ENCODE measurements at places on chromosomes 2 and 18. TPM values are rescaled to one million over a fixed set of nuclear protein-coding genes. Genes with fewer than 3 reads are reported as not detected.

- H3K4me1 ChIP-seq = peaks cover 57% of the 10 kb centered on the region
- peak overlapping the region; percentile 73 for H3K27ac ChIP-seq
- DNase-seq = peak; percentile 27
- H3K4me3 ChIP-seq = peak overlapping the region; percentile 81
- H3K27me3 ChIP-seq = peaks cover 49% of the 10 kb centered on the region
Observed at GRCh38 chr18:62325806-62326645, 916 bp downstream of the TNFRSF11A start.

The NUP35 gene
- 18.2 TPM for total RNA-seq

- no peaks in the 10 kb centered on the region for H3K36me3 ChIP-seq
- no peak overlapping the region for H3K27ac ChIP-seq
- peaks cover 63% of the 10 kb centered on the region for H3K27me3 ChIP-seq
Observed at GRCh38 chr2:143934626-143935481, 585.1 kb downstream of the ZEB2 start.

- no peaks in the 10 kb centered on the region for H3K36me3 ChIP-seq
- H3K4me1 ChIP-seq = no peaks in the 10 kb centered on the region
- H3K4me3 ChIP-seq = no peak overlapping the region
- H3K27ac ChIP-seq = no peak overlapping the region
- no peak for DNase-seq
Observed at GRCh38 chr2:211468877-211469663, 912.7 kb downstream of the CPS1 start.

GRCh38 chr2:191014653-191015020 lies 666 bp upstream of the STAT1 start:
- peak; percentile 36 for DNase-seq
- H3K4me3 ChIP-seq = no peak overlapping the region
- no peak overlapping the region for H3K27ac ChIP-seq
- H3K27me3 ChIP-seq = no peaks in the 10 kb centered on the region

DNA sequence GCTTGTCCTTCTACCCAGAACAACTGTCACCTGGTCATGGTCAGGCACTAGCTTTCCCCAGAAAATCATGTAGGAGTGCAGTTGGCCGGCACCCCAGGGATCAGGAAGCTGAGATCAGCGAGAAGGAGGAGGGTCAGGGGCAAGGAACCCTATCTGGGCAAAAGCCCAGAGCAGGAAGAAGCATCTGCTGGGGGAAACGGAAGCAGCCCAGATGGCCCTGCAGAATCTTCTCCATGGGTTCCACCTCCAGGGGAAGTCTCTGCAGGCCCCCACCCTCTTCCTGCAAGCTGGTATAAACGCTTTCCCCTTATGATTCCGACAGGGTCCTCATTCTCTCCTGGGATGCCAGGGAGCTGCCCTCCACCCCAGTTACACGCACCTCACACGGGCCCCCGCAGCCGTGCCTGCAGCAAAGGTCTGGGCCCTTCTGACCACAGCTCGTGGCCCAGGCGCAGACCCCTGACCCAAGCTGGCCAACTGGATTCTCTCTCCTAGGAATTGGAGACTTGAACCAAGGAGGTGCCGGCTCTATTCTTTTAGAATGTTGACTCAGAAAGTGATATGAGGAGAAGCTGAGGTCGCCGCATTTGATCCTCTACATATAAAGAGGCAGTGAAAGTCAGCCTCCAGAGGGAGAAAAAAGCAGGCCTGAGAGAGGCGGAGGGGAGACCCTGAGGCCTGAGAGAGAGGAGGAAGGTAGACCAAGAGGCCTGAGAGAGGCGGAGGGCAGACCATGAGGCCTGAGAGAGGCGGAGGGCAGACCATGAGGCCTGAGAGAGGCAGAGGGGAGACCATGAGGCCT lies 71.0 kb downstream of the STPG4 start:
- DNase-seq = no peak
- no peak overlapping the region for H3K27ac ChIP-seq
- peaks cover 4% of the 10 kb centered on the region for H3K4me1 ChIP-seq
- H3K4me3 ChIP-seq = no peak overlapping the region
- no peaks in the 10 kb centered on the region for H3K27me3 ChIP-seq

The LBX2 gene
- total RNA-seq = not detected

GRCh38 chr2:29687121-29687520 lies 234.3 kb downstream of the ALK start:
- peaks cover 2% of the 10 kb centered on the region for H3K27me3 ChIP-seq
- H3K4me3 ChIP-seq = no peak overlapping the region
- DNase-seq = no peak
- H3K27ac ChIP-seq = no peak overlapping the region
- H3K4me1 ChIP-seq = no peaks in the 10 kb centered on the region

DNA sequence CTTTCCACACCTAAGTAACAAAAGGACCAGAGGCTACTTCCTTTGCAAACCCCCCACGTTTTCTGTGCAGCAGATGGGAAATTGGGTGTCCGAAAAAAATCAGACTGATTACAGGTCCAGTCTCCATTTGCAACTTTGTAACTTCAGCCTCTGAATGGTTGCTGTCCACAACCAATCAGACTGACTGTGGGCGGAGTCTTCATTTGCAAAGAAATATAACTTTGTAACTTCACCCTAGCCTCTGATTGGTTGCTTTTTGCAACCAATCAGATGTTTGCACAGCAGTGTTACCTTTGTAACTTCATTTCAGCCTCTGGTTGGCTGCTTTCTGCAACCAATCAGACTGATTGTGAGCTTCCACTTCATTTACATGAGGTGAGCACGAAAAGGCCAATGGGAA lies 27.8 kb upstream of the CACNB4 start:
- DNase-seq = no peak
- H3K4me3 ChIP-seq = no peak overlapping the region
- H3K27ac ChIP-seq = no peak overlapping the region
- no peaks in the 10 kb centered on the region for H3K27me3 ChIP-seq
- H3K4me1 ChIP-seq = peaks cover 3% of the 10 kb centered on the region

The TDRD15 gene
- not detected for total RNA-seq

The NEMP2 gene
- total RNA-seq = 23.5 TPM

DNA sequence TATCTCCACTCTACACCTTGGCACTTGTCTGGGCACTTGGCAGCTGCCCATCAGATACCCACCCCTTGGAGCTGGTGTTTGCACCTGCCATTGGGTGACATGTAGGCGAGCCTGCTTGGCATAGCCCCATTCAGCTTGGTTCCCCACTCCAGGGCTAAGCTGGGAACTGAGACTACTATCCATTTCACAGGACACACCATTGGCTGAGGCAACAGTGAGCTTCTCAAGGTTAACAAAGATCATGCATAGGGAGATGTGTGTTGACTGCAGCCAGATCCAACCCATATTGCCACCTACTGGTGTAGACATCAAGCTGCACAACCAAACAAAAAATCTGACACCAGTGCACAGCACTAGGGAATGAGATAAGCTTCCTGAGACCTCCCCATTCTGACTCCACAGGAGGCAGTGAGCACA lies 1389.8 kb upstream of the TMEFF2 start:
- no peak for DNase-seq
- no peak overlapping the region for H3K27ac ChIP-seq
- no peaks in the 10 kb centered on the region for H3K4me1 ChIP-seq
- no peaks in the 10 kb centered on the region for H3K36me3 ChIP-seq

DNA sequence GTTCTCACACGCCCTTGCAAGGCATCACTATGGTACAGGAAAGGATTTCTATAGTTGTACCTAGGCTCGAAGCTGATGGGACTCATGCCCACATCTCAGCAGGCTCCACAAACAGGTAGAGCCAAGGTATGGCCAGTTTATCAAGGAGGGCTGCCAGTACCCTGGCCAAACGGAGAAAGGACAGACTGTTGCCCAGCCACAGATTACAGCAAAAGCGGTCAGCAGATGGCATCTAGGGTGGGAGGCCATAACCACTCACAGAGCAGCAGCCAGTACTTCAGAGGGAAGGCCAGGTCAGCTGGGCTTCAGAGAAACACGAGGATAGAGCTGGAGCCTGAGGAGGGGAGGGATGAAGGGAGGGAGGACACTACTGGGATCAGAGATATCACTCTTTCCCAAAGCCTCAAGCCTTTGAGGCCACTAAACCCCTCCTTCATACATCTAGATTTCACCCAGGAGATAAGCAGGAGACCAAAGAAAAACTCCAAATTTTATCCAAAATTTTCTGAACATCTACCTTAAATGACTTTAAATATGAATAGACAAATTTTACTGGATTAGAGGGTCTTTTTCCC lies 904.2 kb upstream of the NXPH2 start:
- H3K36me3 ChIP-seq = no peaks in the 10 kb centered on the region
- H3K4me1 ChIP-seq = no peaks in the 10 kb centered on the region
- no peak for DNase-seq
- H3K27me3 ChIP-seq = no peaks in the 10 kb centered on the region
- H3K27ac ChIP-seq = no peak overlapping the region
- H3K4me3 ChIP-seq = no peak overlapping the region

DNA sequence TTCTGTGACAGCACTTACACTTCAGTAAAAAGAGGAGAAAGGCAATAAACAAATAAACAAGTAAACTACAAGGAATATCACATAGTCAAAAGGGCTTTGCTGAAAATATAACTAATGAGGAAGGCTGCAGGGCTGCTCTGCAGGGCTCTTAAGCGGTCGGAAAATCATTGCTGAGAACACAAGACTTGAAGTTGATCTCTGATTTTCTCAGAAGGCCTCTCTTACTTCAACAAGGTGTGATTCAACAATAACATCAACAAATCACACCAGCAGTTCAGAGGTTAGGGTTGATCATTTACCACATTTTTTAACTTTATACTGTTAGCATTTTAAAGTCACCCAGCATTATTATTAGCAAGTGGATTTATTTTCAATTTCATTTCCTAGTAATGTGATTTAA lies 215.6 kb downstream of the ARHGAP15 start:
- no peak overlapping the region for H3K27ac ChIP-seq
- peaks cover 24% of the 10 kb centered on the region for H3K36me3 ChIP-seq
- H3K4me1 ChIP-seq = no peaks in the 10 kb centered on the region
- H3K4me3 ChIP-seq = no peak overlapping the region

GRCh38 chr2:176612736-176613135 lies 343.5 kb downstream of the MTX2 start:
- no peak overlapping the region for H3K27ac ChIP-seq
- DNase-seq = no peak
- no peak overlapping the region for H3K4me3 ChIP-seq
- no peaks in the 10 kb centered on the region for H3K4me1 ChIP-seq

DNA sequence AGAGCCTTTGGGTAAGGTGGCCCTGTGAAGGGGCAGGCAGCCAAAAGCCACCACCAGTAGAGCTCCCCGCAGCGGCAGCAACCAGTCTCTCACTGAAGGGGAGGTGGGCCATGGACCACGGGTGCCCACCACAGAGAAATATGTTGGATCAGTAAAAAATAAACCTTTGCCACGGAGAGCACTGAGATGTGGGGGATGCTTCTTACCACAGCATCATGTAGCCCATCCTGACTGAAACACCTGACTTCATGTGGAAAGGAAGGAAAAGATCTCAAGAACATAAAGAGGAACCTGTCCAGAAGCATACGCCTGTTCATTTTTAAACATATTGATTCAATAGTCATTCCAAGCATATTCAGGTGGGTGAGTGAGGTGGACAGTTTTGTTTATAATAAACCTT lies 51.1 kb downstream of the LONRF2 start:
- no peaks in the 10 kb centered on the region for H3K27me3 ChIP-seq
- no peak for DNase-seq
- H3K4me1 ChIP-seq = peaks cover 4% of the 10 kb centered on the region
- H3K36me3 ChIP-seq = no peaks in the 10 kb centered on the region

The REG1B gene
- total RNA-seq = not detected

The CGREF1 gene
- total RNA-seq = 0.92 TPM

GRCh38 chr2:239580199-239580527 lies 179.3 kb upstream of the HDAC4 start:
- DNase-seq = no peak
- H3K27me3 ChIP-seq = no peaks in the 10 kb centered on the region
- no peaks in the 10 kb centered on the region for H3K4me1 ChIP-seq
- H3K27ac ChIP-seq = no peak overlapping the region

DNA sequence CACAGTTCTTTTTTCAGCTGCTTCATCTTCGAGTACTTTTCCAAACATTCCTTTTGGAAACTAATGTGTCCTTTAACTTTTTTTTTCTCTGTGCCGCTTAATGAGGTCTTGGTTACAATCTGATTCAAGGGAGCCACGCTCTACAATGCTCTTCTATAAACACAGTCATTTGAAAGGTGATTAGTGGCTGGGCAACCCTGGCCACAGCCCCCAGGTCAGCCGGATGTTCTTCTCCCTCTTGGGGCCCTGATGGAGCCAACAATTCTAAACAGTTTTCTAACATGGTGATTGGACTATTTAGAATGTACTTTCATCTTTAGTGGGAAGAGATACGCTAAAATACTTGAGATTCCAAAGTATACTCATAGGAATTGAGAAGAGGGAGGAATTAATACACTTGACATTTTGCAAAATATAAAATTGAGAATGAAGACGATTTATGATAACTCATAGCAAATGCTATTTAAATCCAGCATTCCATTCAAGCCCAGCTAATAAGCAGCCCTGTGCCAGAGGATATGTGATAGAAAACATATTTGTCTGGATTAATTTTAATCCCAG lies 83.7 kb upstream of the MBOAT2 start:
- no peak overlapping the region for H3K4me3 ChIP-seq
- peaks cover 6% of the 10 kb centered on the region for H3K27me3 ChIP-seq
- no peak overlapping the region for H3K27ac ChIP-seq
- H3K36me3 ChIP-seq = no peaks in the 10 kb centered on the region

Measured in activated CD4-positive, alpha-beta T cell treated with anti-CD3 and anti-CD28 coated beads, Interleukin-2, amount 10 ng/mL, durations not matched to agents 7 days and 5 days (primary cell).